EH (cell line): ENCODE measurements at places on chromosomes 16 and 17.

- no peak for DNase-seq
Observed at GRCh38 chr16:84175350-84176081, 11.3 kb downstream of the TAF1C start.

DNA sequence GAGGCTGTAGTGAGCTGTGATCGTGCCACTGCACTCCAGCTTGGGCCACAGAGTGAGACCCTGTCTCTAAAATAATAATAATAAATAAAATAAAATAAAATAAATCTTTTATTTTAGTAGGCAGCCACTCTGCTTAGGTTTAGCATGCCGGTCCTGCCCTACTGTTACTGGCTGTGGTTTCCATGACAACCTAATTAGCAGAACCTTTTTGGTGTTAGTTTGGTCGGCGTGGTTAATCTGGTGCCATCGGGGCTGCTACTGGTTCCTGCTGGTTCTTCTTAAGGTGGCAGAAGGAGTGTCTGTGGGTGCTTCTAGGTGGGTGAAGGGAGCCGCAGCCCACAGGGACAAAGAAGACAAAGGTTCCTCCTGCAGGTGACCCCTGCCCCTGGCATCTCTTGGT is 37.8 kb upstream of the CBX4 start:
- no peak for DNase-seq

- peak; percentile 25 for DNase-seq
Observed at GRCh38 chr17:57663326-57664070, 81.6 kb downstream of the CCDC182 start.

DNA sequence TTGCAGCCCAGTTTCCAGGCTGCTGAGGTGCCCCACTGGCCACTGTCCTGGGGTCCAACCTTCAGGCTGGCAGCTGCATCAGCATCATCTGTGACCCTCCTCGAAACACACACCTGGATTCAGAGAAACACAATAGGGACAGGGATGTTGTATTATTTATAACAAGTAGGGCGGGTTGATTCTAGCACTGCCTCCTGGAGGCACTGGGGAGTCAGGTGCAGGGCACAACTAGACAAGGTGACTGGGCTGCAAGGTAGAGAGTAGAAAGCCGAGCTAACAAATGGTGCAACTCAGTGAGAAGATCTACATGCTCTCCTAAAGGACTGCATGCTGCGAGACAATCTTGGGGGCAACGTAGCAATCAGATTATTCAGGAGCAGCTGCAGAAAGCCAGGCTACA is 317.3 kb downstream of the SLC39A11 start:
- no peak for DNase-seq
